ENCODE measurements at places on chromosomes 11 and 22.
A peak's percentile ranks its signal among the peaks of the same experiment; 100 is the strongest.

GRCh38 chr11:110571081-110571720 is 141.0 kb downstream of the ARHGAP20 start:
- peak; percentile 61 for DNase-seq

DNA sequence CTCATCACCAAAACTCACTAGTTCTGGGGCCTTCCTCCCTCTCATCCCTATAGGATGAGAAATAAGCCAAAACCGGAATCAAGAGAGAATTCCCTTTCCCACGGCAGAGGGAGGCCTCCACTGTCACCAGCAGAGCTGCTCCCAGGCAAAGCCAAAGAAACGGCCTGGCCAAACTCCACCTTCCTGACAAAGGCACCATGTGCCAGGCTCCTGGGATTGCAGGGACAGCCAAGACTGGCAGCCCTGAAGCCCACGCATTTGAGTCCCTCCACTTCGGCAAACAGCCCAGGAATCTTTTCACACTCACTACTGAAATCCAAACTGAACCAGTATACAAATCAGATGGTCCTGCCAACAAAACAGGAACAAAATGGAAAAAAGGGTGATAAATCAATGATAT is 6.1 kb downstream of the SMCO4 start:
- DNase-seq, result no peak

GRCh38 chr11:6365659-6366058 is 24.6 kb upstream of the SMPD1 start:
- no peak for DNase-seq

DNA sequence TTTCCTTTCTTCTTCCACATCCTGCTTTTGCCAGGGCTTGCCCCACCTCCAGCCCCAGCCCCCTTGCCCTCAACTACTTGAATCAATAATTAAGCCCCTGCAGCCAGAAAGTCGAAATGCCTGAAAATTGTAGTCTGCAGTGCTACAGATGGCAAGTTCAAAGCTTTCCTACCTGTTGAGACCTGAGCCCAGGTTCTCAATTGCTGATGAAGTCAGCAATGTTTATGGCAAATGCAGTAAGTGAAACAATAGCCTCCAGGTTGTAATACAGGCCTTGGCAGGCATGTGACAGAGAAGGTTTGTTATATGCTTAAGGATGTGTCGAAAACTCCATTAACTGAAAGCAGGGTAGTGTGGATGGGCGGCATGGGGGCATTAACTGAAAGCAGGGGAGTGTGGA is 181.1 kb upstream of the SESN3 start:
- no peak for DNase-seq

DNA sequence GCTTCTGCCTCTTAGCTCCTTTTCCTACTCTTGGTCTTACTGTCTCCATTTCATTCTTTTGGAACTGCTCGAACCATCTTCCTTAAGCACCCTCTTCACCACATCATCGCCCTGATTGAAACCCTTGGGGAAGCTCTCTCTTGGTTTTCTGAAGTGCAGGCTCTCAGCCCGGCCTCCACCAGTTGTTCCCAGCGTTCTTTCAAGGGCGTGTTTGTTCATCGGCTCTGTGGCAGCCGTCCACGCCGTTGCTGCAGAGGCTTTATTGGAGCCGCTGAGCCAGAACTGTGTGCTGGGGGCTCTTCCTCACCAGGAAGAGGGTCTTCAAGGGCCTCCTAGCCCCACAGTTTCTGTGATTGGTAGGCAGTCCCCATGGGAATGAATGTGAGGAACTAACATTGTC is 214.1 kb downstream of the TBC1D22A start:
- DNase-seq, result no peak

DNA sequence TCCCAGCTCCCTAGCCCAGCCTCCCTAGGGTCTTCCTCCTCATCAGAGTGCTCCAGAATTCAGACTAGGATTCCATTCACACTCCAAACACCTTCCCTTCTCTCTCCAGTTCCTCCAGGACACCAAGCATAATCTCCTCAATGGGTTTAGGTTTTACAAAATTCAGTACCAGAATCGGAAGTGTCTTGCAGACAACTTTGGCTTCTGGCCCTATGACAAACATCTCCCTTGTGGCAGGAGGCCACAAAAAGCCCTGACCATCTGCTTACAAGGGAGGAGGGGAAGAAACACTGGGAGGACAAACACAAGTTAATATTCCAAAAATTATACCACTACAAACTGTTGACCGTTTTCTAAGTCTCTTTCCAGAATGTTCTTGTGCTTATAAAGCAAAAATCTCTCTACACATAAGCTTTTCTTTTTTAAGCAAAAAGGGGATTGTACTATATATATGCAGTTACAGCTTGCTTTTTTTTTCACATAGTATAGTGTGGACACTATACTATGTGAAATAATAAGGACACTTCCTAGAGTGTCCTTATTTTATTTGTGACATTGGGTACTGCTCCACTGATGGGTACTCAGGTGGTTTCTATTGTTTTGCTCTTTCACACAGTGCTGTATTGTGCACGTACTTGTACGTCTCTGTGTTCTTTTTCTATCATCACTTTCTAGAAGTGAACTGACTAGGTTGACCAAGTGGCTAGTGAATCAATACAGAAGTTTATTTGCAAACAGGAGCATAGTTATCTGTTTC is 78.7 kb downstream of the BDNF start:
- no peak for DNase-seq

DNA sequence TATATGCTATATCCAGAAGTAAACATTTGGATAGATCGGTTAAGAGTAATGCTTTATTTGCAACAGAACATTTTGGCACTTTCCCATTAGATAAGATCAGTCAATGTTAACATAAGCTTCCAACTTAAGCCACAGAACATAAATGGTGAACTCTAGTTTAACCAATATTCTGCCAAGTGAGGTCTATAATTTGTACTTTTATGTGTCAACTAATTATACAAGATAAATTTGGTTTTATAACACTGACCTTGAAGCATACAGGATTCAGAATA is 23.5 kb upstream of the BLID start:
- peak; percentile 38 for DNase-seq

DNA sequence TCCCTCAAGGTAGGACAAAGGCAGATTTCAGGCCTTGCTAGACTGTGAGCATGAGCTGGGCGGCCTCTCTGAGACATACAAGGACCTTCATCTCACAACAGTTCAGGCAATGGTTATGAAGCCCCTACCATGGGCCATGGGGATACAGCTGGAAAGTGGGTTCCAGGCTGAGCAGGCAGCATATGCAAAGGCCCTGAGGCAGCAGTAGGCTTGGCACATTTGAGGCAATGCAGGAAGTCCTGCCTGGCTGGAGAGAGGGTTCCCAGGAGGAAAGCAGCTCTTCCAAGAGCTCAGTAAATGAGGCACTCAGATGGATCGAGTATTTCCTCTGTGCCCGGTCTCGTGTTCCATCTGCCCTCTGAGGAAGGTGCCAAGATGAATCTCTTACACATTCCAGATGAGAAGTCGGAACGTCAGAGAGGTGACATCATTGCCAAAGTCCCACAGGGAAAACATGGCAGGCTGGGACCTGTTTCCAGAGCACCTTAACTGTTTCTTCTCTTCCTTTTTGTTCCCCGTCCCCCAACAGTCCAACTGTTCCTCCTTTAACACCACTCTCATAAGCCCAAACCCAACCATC is 388.6 kb downstream of the MN1 start:
- DNase-seq, result no peak

DNA sequence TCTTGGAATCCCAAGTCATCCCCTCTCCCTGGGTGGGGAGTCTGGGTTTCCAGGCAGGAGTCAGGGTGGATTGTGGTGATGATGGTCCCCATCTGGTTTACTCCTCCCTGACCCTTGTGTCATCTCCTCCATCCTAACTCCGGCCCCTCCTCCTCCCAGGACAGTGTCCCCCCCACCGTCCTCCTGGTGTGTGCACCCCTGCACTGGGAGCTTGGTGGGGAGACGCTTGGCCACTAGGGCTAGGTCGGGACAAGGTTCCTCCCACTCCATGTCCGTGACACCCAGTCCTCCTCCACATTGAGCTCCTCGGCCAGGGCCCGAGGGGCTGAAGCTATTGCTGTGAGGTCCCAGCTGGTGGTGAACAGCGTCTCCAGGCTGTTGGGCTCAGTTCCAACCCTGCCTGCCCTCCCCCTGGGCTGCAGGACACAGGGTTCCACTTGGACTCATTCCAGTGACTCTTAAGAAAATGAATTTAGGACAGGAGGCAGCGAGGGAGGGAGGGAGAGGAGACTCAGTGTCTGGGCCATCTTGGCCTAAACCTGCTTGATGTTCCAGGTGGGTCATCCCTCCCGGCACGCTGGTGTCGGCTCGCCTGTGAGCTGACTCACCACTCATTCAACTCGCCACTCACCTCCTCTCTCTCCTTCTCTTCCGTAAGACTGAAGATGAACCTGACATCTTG is 433.2 kb downstream of the TBC1D22A start:
- no peak for DNase-seq

DNA sequence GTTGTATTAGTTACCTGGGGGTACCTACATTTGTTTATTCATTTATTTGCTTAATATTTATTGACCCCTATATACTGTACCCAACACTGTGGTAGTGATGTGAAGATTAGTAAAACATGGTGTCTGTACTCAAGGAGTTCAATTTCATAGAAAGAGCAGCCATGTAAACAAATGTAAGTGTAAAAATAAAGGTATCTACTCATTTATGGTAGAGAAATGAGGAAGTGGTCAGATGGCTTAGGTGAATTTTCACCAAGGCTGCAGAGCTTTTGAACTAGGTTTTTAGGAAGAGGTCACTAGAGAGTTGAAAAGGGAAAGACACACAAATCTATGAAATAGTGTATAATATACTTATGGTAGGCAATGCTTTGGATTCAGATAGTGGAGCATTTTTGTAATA is 11.1 kb downstream of the CTR9 start:
- DNase-seq, result no peak
